ENCODE measurements at places on chromosomes 1 and 21.

GRCh38 chr1:228149406-228150119, at the start of gene GJC2:
GJC2 (plus strand) TSS chr1:228149930; CDS start chr1:228157759, 7,829 bp downstream.
- DNase-seq = no peak

- DNase-seq = no peak
Measured at GRCh38 chr1:160863061-160863773, 530 bp upstream of the CD244 start.

DNA sequence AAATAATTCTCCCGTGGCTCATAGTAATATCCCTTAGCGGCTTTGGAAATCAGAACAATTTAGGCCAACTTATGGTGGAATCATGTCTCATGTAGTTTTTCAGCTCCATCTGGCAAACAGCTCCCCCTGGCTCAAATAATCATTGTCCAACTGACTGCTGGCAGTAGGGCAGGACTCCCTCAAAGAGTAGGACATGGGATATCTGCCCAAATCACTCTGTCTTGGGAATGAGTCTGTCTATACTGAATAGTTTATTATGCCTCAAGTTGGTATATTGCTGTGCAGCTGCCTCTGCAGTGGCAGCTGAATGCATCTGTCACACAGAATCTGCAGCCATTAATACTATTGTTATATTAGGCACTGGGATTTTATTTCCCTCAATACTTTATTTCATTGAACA, 255.7 kb downstream of the COL11A1 start:
- no peak for DNase-seq

DNA sequence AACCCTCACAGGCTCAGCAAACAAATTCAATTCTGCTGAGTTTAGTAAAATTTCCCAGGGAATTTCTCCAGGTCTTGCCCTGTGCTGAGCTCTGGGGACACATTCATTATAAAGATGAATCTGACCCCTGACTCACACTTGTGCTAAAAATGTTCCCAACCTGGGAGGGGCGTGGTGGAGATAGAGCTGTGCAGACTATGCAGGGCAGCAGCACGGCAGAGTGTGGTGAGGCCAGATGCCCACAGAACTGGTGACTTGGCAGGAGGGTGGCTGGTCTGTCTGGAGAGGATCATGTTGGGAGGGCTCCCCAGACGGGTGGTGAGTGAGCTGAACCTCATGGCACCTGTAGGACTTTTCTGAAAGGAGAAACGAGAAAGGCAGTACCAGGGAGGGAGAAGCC, 31.6 kb downstream of the FAAH start:
- no peak for DNase-seq

GRCh38 chr1:176193023-176193422, 14.1 kb downstream of the COP1 start:
- no peak for DNase-seq

GRCh38 chr1:207134581-207134980, 30.5 kb downstream of the C4BPA start:
- no peak for DNase-seq

DNA sequence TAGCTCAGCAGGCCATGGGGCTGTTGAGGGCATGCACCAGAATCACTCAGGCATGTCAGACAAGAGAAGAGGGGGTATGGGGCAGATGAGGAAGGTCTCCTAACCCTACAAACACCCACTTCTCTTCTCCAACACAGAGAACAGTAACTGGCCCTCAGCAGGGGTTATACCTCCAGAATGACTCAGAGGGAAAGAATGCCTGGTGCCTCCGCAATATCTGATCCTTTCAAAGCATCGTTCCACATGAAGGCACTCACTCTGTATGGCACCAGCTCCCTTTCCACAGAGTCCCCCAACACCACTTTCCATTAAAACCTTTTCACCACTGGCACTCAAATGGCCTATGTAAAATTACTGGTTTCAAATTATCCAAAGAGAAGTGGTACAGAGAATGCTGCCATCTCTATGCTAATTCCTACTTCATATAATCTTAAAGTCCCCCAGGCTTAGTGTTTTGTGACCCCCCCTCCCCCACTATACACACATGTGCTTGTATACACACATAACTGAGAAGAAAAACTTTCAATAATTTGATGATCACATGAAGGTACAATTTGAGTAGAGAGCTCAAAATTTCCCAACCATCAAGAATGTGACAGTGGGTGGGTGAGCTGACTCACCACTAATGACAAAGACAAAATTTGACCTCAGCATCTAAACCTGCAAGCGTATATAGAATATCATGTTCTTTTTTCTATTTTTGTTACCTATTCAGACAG, 91.5 kb downstream of the SIPA1L2 start:
- DNase-seq = no peak

All from activated CD8-positive, alpha-beta memory T cell treated with anti-CD3 and anti-CD28 coated beads, Interleukin-2, amount 10 ng/mL, durations not matched to agents 7 days and 5 days (primary cell).